Fibroblast of pulmonary artery (primary cell): ENCODE measurements at places on chromosomes 12 and 14.
A peak's percentile ranks its signal among the peaks of the same experiment; 100 is the strongest.

- DNase-seq, result peak; percentile 63
These were observed 1.4 kb downstream of the BAZ1A start for GRCh38 chr14:34873589-34874385.

DNA sequence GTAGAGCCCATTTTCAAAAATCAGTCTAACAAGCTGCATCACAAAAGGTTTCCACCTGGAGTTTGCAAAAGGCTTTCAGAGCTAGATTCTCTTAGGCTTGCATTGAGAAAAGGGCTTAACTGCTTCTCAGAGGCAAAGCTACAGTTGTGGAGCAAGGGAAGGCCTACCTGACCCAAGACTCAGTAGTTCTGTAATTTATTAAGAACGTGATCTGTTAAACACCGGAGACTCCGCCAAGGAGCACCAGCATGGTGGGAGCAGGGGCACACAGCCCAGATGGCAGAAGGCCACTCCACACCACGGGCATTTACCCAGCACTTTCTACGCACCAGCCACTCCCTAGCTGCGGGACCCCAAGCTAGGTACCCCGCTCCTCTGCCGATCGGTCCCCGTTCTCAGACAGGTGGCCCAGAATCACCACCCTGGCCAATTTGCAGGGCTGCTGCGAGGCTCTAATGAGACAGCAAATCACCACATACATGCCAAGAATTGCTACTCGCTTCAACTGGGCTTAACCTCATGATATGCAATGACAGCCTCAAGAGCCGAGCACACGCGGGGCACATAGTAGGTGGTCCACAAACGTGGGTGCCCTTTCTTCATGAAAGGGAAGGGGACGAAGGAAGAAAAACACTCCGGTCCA, 1.5 kb downstream of the ITPK1 start:
- DNase-seq, result no peak

DNA sequence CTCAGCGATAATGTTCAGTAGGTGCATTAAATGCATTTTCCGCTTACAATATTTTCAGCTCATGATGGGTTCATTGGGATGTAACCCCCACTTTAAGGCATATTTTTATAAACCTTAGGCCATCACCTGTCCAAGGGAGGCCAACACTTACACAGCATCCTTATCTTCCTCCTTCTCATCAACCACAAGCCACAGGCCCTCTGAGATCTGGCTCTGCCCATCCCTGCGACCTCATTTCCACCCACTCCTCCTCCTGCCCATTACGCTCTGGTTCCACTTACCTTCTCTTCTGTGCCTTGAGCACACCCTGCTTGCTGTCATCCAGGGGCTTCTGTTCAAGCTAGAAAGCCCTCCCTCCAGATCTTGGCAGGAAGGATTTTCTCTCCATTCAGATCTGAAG, 93.2 kb downstream of the EGLN3 start:
- no peak for DNase-seq

- peak; percentile 6 for DNase-seq
These were observed 255.9 kb upstream of the KITLG start for GRCh38 chr12:88836156-88836555.

GRCh38 chr12:59999291-59999690, 403.5 kb downstream of the SLC16A7 start:
- DNase-seq, result no peak

DNA sequence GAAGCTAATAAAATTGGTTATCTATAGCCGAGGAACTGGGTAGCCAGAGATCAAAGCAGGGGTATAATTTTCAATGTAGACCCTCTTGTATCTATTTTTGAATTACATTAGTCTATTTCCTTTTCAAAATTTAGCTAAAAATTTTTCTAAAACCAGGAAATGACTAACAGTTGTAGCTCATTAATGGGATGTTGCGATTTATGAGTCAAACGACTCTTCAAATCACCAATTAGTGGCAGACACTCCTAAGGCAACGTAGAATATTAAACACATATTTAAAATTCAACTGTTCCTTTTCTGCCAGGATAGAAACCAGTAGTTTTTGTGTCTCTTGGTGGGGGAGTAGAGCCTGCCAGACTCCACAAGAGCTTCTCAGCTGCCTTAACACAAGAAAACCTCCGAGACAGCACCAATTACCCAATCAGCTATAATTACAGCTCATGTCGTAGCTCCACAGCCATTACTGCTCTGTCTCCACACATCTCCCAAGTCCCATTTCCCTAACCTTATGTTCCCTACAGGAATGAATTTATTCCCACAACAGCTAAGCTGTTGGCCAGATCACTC, 26.9 kb downstream of the GCN1 start:
- DNase-seq, result no peak

GRCh38 chr12:13102461-13103195, 839 bp downstream of the GSG1 start:
- peak; percentile 44 for DNase-seq

GRCh38 chr12:1810201-1810930, 10.0 kb upstream of the LRTM2 start:
- peak; percentile 55 for DNase-seq

DNA sequence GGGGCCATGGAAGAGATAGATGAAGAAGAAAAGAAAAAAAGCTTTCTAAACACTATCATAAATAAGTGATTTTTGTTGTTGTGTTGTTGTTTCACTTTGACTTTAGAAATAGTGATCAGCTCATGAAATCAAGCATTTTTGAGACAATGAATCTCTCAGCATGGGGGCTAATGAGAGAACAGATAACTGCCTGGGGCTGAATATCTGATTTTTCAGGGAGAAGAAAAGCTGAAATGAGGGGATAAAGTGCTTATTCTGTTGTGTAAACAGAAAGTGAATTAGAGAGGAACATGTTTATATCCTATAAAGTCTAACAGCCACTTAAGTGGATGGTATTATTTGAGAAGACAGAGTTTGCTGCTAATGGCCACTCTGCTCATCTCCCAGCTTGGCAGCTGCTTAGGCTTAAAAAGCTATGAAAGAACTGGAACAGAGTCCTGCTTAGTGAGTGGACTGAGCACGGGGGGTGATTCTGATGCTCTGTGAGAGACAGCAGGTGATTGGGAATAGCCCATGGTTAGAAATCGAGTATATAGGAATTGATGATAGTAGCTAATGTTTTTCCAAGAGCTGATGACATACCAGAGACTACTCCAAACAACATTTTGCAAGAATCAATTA, 646.1 kb upstream of the TMEM132C start:
- no peak for DNase-seq

DNA sequence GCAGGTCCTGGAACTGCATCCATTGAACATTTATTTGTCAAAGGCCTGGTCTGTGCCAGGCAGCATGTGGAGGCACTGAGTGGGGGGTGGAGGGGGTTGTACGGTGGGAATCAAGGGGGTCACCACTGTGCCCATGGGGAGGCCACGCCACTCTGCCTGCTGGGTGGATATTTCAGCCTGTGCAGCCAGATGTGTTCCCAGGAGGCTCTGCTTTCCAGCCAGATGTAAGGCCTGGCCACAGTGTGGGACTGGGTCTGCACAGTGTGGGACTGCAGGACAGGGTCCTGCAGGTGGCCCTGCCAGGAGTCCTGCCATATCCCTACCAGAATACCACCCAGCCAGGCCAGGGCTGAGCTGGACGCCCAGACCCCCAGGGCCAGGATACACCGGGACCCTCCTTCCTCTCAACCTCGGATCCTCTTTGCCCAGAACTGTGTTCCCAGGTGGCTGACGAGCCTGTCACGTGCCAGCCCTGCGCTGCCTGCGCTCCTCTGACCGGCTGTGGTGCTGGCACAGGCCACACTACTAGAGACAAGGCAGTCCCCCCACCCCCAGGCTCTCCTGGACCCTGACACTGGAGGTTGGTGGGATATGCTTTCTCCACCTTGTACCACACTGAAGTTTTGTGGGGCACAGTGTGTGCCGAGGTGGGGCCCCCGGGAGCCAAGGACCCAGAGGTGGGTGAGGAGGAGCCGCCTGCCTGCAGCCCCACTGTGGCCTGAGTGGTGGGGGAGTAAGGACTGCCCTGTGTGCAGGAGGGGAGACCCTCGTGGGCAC, 17.5 kb downstream of the XRCC3 start:
- DNase-seq, result no peak

- no peak for DNase-seq
These were observed 74.0 kb downstream of the SPTSSA start for GRCh38 chr14:34387974-34388516.

DNA sequence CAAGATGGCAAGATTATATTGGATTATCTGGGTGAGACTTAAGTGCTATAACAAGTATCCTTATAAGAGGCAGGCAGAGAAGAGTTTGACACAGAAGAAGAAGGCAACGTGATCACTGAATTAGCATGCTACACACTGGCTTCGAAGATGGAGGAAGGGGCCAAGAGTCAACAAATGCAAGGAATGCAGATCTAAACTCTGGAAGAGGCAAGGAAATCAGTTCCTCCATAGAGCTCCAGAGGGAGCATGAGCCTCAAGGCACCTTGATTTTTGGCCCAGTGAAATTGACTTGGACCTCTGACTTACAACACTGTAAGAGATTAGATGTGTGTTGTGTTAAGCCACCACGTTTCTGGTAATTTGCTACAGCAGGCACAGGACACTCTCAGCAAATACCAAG, 536.4 kb upstream of the SEL1L start:
- DNase-seq, result no peak

DNA sequence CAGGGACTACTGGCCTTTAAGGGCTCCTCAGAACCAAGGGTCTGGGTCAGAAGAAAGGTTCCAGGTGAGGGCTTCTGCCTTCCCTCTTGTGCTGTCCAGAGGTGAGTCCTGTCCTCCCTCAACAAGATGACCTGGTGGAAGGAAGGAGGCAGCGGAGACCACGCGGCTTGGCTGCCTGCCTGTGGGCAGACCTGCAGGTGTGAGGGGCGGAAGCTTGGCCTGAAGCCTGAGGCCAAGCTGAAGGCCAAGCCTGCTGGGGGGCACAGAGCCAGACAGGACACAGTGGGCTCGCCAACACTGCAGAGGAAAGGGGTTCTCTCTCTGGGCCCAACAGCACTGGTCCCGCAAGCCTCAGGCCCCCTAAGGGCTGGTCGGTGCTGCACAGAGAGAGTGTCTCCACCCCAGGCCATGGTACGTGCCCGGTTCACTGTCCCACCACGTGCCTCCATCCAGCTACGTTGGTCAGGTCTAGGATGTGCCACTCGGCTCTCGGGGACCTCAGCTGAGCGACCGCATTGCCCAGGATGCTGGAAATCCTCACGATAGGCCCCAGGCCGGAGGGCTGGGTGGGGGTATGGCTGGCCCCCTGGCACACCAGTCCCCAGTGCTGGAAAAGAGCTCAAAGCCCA, 170.0 kb upstream of the PRMT8 start:
- no peak for DNase-seq

DNA sequence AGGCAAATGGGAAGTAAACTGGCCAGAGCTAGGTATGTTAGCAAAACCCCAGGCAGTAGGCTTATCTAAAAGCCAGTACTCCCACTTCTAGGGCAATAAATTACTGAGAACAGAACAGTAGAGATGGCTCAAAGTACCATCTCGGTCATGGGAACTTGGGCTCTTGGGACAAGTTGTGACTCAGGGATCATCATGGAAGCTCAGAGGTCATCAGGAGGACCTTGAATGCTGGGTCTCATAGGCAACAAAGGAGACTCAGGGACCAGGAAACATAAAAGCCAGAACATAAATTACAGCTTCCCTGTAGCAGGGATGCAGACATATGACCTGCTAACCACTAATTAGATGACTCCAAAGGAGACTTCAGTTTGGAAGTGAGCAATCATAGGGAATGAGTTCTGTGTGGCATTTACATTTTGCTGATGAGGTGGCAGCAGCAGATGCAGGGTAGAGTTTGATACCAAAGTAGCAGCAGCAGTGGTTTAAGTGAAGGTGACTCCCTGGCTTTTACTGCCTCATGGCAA, 97.6 kb upstream of the SCAF11 start:
- DNase-seq, result no peak

- DNase-seq, result no peak
These were observed 109.6 kb downstream of the TTLL5 start for GRCh38 chr14:75770635-75771034.

DNA sequence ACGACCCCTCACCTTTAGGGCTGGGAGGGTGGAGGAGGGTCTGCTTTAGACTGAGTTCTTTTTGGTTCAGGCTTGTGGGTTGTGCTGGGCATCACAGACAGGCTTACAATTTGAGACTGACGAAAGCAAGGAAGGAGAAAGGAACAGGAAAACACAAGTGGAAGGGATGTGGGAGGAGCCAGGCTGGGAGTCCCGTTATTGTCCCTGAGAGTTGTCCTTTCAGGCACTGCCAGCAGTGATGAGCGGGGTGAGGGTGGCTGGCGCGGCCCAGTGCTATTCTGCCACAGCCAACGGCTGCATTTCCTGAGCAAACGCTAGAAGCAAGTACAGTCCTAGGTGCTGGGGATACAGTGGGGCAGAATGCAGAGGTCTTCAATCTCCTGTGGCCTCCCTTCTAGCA, 29.2 kb upstream of the TSPAN9 start:
- DNase-seq, result no peak

DNA sequence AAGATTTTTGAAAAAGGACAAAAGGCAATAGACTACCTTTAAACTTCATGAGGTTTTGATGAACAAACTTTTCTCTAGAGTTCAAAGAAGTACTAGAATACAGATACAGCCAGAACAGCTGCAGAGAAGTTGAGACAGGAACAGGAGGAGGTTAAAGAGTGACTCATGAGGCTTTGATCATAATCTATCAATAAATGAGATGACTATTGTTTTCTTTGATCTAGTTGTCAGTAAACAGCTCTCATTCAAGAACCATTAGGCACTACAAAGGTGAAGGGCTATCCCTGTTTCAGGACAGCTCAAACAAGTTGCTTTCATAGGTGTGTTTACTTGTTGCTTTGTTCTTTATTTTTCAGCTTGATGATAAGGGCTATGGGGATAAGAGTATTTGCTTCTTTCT, 2.4 kb downstream of the WASHC3 start:
- no peak for DNase-seq

- DNase-seq, result no peak
These were observed 34.0 kb downstream of the CHGA start for GRCh38 chr14:92956961-92957360.

- DNase-seq, result peak; percentile 88
These were observed 279.4 kb downstream of the FOXN3 start for GRCh38 chr14:89137526-89138163.

GRCh38 chr12:24212496-24212895, 263.0 kb upstream of the SOX5 start:
- no peak for DNase-seq

DNA sequence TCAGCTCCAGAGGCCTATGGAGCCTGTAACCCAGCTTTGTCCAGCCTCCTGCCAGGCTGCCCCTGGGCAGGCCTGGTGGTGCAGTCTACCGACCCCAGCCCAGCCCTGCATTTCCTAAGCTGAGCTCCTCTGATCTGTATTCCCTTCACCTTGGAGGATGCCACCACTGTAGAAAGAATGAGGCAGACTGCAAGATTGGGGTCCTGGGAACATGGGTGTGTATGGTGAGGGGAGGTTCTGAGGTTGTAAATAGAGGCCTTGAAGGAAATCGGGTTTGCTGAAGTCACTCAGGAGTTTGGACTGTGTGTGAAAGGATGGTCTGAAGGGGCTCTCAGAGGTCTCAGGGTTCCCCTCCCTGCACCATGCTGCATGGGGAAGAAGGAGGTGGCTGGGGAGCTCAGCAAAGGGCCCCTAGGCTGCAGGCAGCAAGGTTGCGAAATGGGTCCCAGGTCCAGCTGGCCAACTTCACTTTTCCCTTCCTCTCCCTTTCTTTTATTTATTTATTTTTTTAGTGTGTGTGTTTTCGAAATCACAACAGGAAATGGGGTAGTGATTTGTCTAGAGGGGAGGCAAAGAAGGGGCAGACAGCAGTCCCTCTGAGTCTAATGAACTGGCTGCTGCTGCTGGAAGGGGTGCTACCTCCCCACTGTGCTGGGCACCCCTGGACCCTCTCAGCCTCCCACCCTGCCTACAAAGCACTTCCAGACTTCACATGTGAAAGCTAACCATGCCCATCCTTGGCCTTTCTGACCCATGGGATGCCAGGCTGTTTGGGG, 1.2 kb upstream of the LRP1-AS start:
- DNase-seq, result peak; percentile 89

GRCh38 chr12:41521872-41522379, 333.8 kb downstream of the PDZRN4 start:
- DNase-seq, result peak; percentile 91
